ENCODE measurements at places on chromosomes 11 and 22. TPM values are rescaled to one million over a fixed set of nuclear protein-coding genes. Genes with fewer than 3 reads are reported as not detected.

DNA sequence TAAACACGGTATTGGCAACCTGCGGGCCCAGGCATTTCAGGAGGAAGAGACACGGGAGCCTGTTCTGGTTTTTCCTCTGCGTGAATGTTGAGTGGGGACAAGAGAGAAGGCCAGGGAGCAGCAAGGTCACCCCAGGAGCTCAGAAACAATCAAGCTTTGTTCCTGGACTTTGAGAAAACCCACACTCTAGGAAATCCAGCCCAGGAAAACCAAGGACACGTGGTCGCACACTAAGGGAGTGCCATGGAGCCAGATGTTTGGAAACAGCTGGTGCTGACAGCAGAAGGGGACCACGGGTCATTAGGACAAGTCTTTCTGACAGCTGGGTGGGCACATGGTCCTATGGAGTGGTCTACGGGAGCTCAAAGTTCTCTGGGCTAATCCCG is 44.1 kb downstream of the MYH9 start:
- DNase-seq: no peak

DNA sequence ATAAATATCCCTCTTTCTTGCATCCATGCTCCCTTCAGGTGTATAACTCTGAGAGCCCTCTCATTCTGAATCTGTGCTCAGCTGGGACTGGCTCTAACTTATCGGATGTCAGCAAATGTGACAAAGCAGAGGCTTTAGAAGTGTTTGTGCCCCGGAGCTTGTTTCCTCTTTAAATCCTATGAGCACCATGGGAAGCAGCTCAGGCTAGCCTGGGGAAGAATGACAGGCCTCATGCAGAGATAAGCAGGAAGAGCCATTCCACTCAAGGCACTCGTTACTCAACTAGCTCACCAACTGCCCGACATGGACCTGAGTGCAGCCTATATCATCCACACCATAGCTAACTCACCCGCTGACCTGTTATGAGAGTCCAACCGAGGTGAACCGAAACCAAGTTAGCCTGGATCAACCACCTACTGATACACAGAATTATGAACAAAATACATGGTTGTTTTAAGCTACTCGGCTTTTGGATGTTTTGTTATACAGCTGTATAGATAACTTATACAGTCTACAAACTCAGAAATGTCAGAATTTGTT is 990.7 kb downstream of the NTM start:
- no peak for DNase-seq

DNA sequence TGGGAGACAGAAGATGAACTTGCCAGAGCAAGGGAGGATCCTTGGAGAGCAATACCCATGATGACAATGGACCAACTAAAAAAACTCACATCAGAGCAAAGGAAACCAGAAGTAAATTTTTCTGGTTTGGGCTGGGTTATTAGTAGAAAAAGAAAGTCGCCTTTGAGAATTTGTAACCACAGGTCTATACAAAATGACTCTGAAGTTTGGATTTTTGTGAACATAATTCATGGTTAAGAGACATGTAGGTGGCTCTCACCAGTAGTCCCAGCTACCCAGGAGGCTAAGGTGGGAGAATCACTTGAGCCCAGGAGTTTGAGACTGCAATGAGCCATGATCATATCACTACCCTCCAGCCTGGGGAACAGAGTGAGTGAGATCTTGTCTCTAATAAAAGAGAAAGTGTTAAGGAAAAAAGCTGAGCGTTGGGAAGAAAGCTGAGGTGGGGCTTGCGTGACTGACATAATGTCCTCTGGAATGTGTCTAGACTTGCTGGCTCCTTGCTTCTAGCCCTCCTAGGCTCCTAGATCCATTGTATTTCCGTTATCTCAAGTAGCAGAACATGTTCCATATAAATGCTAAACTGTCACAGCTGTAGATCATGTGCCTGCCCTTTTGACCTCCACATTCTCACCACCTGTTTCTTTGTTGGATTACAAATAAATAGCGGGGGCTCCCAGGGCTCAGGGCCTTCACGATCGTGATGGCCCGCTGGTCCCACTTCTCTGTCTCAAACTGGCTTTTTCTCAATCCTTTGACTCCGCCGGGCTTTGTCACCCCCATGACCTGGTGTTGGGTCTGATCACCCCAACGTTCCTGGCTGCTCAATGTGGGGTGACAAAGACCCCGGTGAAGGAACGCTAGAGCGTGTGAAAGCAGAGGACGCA is 56.2 kb upstream of the SC5D start:
- no peak for DNase-seq

DNA sequence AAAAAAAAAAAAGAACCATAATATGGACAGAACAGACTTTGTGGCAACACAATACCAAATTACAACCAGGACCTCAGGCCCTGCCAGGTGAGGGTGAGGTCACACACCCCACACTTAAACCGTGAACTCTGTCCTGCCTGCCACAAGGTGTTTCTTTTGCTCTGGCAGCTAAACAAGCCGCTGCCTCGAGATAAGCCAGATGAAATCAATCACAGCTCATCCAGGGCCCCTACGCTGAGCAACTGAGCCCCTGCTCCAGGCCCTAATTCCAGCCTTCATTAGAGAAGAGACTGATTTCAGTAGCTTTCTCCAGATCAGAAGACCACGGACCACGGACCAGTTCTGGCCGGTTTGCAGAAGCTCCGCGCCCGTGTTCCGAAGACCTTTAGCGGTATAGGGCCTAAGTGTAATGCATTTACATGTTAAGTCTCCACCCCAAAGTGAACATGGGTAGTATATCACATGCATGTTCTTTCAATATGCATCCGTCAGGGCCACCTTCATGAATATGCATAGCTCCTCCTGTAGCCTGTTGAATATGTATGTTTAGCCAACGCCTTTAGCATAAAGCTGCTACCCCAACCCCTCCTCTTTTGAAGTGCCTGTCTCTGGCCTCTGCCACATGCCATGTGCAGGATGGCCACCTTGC is 14.8 kb upstream of the RAC2 start:
- no peak for DNase-seq

Gene SNX32
- total RNA-seq: 1.4 TPM

Gene NAALAD2
- total RNA-seq: 0.88 TPM

DNA sequence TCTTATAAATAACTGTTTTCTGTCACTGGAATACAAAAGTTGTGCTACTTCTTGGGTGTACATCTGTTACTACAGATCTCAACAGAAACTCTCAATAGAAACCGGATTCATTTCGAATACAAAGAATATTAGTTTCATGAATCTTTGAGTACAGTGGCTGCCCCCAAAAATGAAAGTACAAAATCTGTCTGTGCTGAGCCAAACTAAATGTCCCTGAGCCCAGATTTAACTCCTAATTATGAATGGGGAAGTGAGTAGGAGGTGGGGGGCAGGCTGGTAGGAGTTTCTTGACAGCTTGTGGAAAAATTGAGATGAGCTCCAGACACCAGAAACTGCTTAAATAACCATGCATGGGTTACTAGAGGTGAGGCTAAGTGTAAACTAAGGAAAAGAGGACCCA is 41.6 kb downstream of the PITPNB start:
- no peak for DNase-seq
